ENCODE measurements at places on chromosomes 6 and 20.

- no peak for DNase-seq
These were observed 184.2 kb upstream of the CDYL start for GRCh38 chr6:4592026-4592425.

DNA sequence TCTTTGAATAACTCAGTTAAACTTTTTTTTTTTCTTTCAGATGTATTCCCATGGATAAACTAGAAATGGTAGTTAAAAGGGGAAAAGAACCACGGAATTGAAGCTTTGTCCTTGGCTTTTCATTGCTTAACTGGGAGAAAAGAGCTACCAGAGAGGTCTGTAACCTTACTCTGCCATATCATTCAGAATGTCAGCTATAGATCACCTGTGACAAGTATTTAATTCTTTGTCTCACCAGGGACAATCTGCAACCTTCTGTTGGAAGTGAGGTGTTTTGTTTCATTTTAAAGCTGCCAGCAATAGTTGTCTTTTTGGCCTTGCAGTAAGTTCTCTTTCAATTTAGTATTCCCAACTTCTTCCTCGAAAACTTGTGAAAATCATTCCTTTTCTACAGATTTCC is 618.4 kb downstream of the FRK start:
- DNase-seq: no peak

DNA sequence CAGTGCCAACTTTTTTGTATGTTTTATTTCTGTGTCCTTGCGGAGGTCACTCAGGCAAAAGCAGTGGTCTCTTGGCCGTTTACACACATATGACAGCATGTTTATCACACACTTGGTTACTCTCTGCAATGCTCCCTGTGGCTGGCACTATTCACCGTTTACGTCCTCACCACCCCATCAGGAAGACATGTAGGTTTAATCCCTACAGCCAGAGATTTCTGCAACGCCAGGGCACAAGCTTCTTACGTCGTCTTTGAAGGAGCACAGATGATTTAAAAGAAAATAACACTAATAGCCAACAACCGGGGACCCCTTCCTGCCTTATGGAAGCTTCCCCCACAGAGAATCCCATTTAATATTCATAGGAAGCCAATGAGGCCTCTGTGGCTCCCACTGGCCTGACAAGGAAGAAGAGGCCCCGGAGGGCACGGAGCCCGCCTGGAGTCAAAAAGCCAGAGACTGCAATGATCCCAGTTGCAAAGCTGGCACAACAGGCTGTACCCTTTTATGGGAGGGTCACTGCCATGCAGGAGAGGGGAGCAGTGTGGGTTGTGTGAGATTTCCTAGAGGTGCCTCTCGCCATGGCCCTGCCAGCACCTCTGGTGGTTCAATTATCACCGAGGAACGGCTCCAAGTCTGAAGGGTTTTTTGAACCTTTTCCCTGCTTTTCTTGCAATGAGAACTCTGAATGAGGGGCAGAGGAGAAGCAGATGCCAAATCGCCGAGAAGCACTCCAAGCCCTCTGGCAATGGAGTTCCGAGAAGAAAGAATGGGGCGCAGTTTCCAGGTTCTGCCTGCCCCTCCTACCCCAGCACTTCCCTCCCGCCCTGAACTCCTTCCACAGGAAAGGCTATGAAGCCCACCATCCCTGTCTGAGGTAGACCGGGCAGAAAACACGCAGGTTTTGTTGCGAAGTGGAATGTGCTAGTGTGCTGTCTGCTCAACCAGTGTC is 96.2 kb downstream of the THBS2 start:
- no peak for DNase-seq

- no peak for DNase-seq
These were observed 7.5 kb downstream of the SNAI1 start for GRCh38 chr20:49990271-49990720.

DNA sequence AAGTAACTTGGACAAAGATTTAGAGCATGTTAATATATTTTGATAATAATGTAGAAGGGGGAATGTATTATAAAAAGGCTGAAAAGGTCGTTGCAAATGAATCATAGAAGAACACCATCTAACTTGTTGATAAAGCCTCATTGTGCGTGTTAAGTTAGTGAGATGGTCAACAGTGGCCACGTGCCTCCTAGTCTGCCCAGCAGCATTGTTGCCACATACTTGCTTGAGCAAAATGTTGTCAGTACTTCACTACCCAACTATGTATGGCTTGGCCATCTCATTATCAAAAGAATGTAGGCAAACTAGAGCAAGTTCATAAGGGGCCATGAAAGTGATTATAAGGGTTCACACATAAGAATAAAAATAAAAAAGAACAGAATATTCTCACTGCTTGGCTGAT is 84.6 kb downstream of the PHACTR1 start:
- no peak for DNase-seq

GRCh38 chr20:43786885-43787284 is 60.1 kb upstream of the GTSF1L start:
- no peak for DNase-seq

DNA sequence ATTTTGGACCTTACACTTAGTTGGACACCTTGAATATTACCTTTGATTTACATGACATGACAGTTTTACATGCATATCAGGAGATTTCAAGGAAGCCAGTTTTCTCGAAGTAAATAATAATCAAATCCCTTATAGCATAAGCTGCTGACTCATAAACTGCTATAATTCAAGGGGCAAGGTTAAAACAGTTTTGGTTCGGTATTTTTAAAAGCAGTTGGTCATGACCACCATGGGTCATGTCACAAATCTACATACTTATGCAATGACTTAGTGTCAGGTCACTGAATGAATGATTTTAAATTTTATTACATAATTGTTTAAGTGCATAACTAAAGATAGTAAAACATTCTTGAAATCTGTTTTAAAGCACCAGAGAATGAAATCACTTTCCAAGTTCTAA is 158.0 kb downstream of the DST start:
- no peak for DNase-seq
